ENCODE measurements at places on chromosomes 7 and 10.

DNA sequence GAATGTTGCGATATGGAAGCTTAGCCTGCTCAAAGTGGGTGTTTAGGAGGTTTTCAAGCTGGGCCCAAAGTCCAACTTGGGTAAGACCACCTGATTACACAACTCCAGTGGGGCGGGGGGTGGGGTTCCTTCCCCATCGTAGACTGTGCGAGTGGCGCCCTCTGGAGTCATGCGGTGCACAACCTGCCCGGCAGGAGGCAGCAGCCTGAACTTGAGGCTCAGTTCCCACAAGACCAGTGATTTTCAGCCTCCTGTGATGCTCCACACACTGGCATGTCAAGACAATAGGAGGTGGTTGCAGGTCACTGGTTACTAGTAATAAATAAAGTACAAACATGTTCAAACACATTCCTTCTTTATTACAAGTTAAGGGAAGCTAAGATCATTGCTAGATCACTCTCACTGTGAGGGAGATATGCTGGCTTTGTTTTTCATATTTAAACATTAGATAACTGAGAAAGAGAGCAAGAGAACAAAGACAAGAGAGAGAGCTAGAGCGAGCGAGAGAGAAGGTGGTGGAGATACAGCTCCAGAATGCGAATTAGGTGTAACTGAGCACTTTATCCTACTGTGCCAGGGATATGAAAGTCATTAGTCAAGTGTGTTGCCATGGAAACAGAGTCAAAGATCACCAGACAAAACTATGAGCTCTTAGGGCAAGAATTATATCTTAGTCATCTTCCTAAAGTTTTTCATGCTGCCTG is 97.4 kb upstream of the BMPER start:
- peak; percentile 71 for DNase-seq

GRCh38 chr10:6781133-6781770 is 201.2 kb upstream of the PRKCQ start:
- no peak for DNase-seq

GRCh38 chr7:36232555-36232954 is 79.5 kb downstream of the EEPD1 start:
- DNase-seq = no peak

- DNase-seq = no peak
Observed at GRCh38 chr10:132363921-132364593, 32.1 kb downstream of the LRRC27 start.

- DNase-seq = peak; percentile 32
Observed at GRCh38 chr7:4226524-4226882, 455.6 kb upstream of the FOXK1 start.

- DNase-seq = no peak
Observed at GRCh38 chr10:28986117-28986792, 302.6 kb upstream of the LYZL1 start.

DNA sequence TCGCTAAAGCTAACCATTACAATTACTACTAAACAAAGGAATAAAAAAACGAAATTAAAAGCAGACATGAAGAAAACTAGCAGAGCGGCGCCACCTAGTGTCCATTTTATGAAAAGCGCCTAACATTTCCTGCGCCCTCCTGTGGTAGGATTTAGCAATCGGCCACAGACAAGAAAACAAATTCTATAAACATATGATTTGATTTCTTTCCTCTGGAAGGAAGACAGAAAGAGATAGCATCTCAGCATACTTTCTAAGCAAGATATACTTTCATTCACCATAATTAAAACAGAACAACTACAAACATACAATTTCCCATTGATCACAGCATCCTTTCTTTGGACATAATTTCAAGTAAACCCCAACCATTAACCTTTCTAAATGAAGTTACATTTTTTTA is 337.7 kb upstream of the NPVF start:
- peak; percentile 56 for DNase-seq

DNA sequence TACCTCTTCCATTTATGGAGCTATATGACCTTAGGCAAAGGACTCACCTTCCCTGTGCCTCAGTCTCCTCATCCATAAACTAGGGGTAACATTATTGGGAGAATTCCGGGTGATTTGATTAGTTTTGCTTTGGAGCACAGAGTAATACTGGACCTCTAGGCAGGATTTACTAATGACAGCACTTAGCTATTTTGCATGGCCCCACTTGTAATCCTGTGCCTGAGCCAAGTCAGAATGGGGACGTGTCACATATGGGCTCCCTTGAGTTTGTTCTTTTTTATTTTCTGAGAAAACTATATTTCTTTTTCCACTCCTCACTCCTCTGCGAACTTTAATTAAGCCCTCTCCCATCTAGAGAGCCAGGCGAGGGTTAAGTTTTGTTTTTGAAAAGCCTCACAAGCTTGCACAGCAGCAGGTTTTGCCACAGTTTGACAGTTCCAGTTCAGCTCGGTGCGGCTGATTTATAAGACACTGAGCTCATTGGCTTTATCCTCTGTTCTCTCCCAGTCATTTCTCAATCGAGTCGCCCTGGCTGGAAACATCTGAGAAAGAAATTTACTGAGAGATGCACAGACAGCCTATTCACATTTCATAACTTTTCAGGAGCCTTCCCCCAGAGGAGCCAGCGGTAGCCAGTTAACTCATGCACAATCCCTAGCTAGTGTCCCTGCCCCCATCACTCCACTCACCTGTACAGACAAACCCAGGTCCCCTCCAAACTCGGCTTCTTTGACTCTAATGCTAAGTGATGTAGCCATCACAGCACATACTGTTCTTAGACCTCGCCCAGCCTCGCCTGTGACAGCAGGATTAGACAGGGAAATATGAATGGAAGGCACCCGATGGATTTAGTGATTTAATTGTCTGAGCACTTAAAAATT is 441.9 kb upstream of the NPVF start:
- DNase-seq = no peak

GRCh38 chr10:75049316-75050148 is 61.9 kb upstream of the SAMD8 start:
- DNase-seq = no peak

- DNase-seq = no peak
Observed at GRCh38 chr10:119313644-119314043, 106.3 kb downstream of the GRK5 start.

DNA sequence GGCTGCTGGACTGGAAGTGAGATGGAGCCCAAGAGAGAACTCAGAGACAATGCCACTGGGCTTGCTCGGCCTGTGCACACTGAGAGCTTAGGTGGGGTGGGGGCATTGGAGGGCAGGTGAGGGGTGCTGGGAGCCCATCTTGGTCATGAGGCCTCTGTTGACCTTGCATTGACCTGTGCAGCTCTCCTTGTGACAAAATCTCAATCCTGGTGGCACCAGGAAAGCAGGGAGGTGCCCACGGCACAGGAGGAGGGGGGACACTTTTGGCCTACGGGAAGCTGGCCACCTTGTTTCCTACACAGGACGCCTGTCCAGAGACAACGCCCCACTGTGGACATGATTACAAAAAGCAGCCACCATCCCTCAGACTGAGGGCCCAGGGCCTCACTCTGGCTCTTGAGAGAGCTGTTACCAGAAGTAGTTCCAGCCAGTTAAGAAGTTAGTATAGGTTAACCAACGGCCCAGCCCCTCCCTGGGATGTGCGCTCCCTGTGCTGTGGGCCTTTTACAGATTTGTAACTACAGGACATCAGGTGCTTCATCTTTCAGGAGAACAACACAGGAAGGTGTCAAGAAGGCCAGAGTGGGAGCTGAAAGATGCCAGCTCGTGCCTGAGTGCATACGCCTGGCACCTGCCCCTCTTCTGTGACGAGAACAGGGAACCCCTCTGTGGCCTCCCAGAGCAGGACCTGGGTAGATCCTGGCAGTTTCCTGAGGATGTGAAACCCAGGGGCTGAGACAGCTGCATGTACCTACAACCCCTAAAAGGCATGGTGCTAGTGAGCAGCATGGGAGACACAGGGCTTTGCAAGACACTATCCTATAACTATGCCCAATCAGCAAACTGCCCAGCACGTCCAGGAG is 10.3 kb downstream of the PKD1L1 start:
- no peak for DNase-seq

DNA sequence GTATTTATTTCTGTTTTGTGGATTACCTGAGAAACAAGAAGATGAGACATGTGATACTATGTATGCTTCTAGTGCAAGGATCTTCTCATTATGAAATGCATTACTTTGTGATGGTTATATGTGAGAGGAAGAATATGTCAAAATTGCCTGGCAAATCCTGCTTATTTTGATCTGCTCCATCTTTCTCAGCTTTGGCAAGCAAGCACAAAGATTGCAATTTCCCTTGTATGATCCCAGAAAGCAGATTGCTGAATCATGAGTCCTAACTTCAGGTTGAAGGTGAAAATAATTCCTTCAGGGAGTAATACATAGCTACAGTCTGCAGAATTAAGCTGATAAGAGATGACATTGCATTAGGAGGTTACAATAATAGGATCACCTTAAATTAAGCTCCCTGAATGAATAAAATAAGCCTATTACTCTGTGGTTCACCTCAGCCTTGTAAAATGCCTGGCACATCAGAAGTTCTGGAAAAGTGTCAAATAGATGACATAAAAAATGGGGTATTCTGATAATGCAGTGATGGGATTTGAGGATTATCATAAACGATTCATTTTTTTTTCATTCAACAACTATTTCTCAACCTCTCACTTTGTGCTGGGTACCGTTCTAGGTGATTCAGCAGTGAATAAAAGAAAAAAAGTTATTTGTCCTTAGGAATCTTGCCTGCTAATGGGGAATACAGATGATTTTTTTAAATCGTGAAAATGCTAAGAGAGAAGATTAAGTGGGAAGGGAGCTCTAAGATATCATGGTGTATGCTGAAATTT is 120.7 kb downstream of the CHN2 start:
- DNase-seq = no peak

- DNase-seq = no peak
Observed at GRCh38 chr10:73039635-73040034, 57.0 kb downstream of the P4HA1 start.

GRCh38 chr10:84587789-84588188 is 259.4 kb downstream of the CCSER2 start:
- DNase-seq = no peak

DNA sequence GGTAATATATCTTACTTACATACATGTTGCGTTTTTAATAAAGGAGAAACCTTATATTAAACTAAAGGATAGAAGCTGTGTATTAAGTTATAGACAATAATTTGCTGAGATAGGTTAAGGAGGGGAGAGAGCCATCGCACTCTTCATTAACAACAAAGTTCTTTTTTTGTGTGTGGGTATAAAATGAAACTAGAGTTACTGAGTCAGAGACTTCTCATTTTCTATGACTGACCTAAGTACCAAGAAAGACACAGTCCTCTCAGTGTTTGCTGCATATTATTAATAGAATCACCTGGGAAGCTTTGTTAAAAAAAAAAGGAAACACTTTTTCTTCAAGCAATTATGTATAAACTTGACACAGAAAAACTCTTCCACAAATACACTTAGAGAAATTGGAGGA is 31.4 kb downstream of the FEZF1 start:
- DNase-seq = no peak

GRCh38 chr10:68156373-68157185 is 47.3 kb downstream of the MYPN start:
- DNase-seq = peak; percentile 61

DNA sequence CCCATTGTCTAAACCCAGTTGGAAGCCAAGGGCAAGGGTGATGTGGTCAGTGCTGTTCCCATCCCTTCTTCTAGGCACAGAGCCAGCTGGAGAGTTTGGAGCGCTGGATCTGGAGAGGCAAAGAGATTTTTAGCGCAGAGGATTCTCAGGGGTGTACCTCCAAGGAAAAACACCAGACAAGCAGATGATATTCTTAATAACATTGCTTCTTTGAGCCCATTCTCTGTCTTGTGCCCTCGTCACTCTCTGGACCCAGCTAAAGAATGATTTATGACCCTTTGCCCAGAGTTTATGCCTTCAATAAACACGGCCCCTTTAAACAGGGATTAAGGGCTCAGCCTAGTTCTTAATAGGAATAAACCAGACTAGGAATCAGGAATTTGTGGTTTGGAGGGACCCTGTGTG is 4.7 kb upstream of the HIP1 start:
- DNase-seq = no peak

DNA sequence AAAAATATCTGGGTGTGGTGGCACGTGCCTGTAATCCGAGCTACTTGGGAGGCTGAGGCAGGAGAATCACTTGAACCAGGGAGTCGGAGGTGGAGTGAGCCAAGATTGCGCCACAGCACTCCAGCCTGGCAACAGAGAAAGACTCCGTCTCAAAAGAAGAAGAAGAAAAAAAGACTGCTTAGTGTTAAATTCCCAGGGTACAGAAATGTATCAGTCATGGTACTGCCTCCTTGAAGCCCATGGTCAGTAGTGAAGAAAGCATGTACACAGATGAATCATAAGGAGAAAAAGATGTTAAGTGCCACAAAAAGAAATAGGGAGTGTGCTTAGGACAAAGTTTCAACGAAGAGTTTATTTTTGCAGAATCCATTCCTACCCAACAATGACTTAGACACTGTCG is 62.5 kb upstream of the KMT2E start:
- DNase-seq = no peak

GRCh38 chr7:150569245-150569955 is 2.2 kb downstream of the GIMAP4 start:
- DNase-seq = no peak

GRCh38 chr7:150949564-150949963 is 28.6 kb downstream of the KCNH2 start:
- DNase-seq = no peak

GRCh38 chr7:129609666-129610065 is 1.9 kb upstream of the NRF1 start:
- DNase-seq = no peak

GRCh38 chr7:111210996-111211395 is 120.1 kb downstream of the LRRN3 start:
- DNase-seq = no peak

DNA sequence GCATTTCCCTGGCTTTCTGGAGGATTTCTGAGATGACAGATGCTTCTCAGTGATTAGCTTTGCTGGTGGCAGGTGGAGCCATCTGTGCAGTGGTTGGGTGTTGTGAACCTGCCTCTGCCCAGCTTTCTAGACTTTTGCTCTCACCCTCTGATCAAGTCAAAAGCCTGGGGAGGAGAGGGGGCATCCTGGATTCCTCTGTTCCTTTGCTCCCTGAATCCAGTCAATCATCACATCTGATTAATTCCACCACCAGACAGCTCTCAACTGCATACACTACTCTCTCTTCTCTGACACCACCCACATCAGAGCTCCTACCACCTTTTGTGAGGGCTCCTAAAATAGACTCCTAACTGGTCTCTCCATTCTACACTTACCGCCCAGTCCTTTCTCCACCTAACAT is 283.5 kb downstream of the WDR11 start:
- DNase-seq = no peak

GRCh38 chr10:132264966-132265889 is 42.5 kb downstream of the STK32C start:
- no peak for DNase-seq

- DNase-seq = peak; percentile 29
Observed at GRCh38 chr7:28346676-28347363, 65.5 kb upstream of the CREB5 start.
